Vein endothelial cell (primary cell): ENCODE measurements at places on chromosomes 12 and 14. TPM values are rescaled to one million over a fixed set of nuclear protein-coding genes. Genes with fewer than 3 reads are reported as not detected.

The AMHR2 gene
- total RNA-seq, result not detected in 2 replicates

The FOXG1 gene
- total RNA-seq, result not detected in 2 replicates

The CLEC2A gene
- total RNA-seq, result not detected in 2 replicates

The PTCSC3 gene
- not detected in 2 replicates for total RNA-seq

The DHRS2 gene
- 0.38 TPM in 1 of 2 replicates, not detected in the other for total RNA-seq

The POTEM gene
- total RNA-seq, result not detected in 2 replicates
